ENCODE measurements at places on chromosomes 2 and 18. TPM values are rescaled to one million over a fixed set of nuclear protein-coding genes. Genes with fewer than 3 reads are reported as not detected.
A peak's percentile ranks its signal among the peaks of the same experiment; 100 is the strongest.

Gene STPG4
- 4.4 TPM for total RNA-seq

Gene PECR
- total RNA-seq: 32.0 TPM

Gene ECEL1
- total RNA-seq: not detected

Gene SERPINB2
- not detected for total RNA-seq

DNA sequence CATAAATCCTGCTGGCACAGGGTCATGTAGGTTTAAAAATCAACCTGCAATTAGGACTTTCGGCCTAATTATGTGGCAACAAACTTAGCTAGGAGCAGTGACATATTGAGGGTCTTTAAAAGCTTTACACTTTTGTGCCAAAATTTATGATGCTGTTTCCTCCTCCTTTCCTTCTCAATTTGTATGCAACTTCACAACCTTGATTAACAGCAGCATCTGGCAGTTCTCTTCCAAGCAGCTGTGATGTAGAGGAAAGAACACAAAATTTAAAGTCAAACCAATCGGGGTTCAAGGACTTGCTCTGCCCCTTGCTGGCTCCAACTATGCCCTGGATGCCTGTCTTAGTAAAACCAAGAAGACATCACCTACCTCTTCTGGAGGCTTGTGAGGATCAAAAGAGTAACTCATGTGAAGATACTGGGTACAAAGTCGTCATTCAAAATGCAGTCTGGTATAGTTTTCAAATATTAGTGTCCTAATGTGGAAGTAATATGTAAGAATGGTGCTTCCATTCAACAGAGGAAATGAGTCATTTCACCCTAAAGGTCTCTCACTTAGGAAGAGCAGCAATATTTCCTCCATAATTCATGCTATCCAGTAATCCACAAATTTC, 94.7 kb downstream of the ANKRD44 start:
- peak; percentile 32 for DNase-seq

DNA sequence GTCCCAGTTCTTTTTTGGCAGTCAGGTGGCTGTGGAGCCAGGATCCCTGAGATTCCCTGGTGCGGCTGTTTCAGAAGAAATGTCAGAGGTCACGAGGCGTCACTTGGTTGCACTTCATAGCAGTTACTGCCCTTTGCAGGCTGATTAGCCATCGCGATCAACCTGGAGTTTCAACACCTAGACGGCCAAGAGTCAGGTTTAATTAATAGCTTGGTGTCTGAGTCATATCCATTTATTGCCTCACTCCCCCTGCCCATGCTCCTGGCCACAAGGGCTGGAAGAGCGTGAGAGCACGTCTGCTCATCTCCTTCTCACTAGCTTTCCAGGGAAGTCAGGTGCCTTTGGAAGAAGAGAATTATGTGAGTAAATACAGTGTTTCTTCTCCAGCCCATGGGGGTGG, 552.3 kb downstream of the TSN start:
- no peak for DNase-seq

GRCh38 chr2:67576991-67577390, 179.9 kb downstream of the ETAA1 start:
- DNase-seq: no peak

GRCh38 chr2:2536416-2537056, 205.5 kb upstream of the MYT1L start:
- no peak for DNase-seq

DNA sequence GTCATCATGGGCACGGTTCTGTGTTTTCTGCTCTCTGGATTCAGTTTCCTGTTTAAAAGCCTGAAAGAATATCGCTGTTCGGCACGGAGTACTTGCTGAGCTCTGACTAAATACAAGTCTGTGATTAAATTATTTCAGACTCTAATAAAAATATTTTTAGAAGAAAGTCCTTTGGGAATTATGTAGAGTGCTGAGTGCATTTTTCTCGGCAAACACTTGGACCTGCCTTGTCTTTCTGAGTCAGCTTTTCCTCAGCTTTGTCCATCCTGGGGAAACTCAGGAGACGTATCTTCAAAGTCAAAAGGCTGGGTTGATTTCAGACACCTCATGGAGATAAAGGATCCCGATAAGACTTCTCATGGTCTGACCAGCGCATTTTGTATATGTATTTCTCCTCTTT, 45.9 kb downstream of the IL1R2 start:
- no peak for DNase-seq

DNA sequence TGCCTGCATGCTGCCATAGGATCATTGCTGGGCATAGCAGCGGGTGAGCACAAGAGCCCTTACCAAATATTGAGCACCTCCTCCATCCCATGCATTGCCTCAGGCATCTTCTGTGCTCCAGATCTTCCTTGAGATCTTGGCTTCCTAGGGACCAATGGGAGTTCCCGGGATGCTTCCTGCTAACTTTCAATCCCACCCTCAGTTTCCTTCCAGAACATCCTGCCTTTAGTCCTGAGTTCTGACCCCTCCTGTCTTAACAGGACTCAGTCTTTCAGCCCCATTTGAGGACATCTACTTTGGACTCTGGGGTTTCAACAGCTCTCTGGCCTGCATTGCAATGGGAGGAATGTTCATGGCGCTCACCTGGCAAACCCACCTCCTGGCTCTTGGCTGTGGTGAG, 15.3 kb downstream of the SLC14A1 start:
- no peak for DNase-seq

DNA sequence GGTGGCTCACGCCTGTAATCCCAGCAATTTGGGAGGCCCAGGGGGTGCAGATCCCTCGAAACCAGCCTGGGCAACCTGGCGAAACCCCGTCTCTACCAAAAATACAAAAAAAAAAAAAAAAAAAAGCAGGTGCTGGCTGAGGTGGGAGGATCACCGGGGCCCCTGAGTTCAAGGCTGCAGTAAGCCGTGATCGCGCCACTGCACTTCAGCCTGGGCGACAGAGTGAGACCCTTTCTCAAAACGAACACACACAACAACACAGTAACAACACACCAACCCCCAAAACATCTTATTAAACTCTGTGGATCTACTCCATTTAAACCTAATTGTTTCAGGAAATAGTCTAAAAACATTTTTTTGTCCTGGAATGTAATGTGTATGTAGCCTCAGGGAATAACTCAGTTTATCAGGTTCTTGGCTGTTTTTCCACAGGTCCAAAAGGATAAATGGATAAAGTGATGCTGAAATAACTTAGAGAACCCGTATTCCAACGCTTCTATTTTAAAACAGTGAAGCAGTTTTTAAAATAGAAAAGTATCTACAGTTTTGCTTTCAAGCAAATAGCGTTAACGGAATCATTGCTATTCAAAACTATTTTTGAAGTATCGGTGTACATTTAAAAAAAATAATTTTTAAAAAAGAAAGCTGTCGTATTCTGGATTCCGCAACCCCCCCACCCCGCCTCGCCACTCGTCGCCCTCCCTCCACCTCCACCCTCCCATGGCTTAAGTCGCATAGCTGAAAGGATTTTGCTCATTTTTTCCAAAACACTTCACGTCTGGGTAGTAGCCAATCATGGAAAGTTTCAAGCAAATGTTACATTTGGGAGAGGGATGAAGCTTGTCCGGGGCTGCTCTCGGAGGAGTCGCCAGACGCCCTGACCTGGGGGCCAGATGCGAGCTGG, 895 bp upstream of the GLS start:
- no peak for DNase-seq

DNA sequence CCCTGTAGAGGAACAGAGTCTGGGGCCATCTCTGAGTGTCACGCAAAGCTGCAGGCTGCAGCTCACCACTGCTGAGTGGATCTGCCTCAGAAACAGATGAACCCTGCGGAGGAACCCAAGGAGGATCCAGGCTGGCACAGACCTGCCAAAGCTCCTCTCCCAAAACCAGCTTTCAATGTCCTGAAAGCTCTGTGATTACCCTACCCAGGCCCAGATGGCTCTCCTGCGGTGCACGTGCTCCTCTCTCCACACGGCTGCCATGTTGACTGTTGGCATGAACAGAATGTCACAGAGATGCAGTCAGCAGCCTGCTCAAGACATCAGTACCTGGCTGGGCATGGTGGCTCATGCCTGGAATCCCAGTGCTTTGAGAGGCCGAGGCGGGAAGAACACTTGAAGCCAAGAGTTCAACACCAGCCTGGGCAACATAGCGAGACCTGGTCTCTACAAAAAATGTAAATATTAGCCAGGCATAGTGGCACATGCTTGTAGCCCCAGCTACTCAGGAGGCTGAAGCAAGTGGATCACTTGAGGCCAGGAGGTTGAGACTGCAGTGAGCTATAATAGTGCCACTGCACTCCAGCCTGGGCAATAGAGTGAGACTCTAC, 216.8 kb downstream of the MGAT5 start:
- DNase-seq: no peak

DNA sequence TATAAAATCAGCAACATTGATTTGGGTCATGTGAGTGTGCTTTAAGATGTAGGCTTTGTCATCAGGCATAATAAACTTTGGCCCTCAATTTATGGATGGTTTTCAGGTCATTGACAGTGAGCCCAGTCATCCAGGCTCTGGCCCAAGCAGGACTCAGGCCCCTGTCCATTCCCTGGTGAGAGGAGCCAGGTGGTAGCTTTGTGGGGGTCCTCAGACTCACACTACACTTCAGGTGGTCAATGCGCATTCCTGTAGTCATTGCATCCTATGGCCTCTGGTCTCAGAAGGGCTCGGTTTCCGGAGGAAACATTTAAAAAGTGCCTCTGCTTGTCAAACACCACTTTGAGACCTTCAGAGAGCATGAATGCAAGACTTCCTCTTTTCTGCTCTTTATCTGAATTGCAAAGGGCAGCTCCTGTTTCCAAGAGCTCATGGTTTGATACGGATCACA, 20.2 kb downstream of the LGALSL start:
- DNase-seq: no peak

DNA sequence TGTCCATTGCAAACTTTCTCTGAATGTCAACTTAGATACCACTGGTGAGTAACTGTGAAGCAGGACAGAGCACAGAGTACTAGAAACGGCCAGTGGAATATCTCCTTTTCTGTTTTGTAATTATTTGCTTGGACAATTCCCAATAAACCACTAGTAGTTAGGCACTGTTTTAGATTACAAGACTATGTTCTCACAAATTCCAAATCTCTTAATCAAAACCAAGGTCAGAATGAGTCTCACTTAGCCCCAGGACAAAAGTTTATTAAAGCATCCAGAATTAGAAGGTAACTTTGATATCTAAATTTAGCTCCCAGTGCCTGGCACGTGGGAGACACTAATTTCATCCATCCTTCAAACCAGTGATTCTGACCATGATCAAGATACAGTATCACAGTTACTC, 89.0 kb downstream of the ZNF521 start:
- no peak for DNase-seq

- DNase-seq: peak; percentile 97
Measured at GRCh38 chr2:54572262-54572635, 116.1 kb downstream of the SPTBN1 start.

DNA sequence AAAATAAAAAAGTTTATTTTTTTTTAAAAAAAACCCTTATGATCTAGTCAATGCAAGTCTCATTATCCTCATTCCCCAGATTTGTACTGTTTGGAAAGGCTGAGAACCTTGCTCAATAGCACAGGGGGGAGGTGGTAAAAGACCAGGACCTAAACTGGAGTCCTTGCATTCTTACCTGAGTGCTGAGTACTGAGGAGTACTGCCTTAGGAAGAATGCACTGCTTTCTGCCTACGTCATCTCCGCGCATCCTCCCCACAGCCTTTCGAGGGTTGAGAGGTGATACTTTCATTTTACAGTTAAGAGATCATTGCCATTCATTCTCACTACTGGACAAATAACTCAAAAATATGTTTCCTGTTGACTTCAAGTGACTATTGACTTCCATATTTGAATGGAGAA, 73.8 kb downstream of the MAP3K20 start:
- no peak for DNase-seq

DNA sequence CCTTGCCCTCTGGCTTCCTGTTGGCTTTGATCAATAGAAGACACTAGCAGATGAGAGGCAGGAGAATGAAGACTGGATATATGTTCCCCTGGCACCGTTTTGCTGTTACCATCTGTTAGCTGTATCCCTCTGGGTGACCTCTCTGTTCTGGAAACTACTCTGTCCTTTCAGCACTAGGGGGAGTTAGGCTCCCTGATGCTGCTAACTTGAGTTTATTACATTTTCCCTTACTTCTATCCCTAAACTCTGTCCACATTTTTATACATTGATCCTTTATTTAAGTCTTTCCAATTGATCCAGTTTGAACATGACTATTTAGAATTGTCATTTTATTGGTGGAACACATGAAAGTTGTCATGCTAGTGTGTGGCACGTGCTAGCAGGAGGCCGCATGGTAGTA, 1014.3 kb upstream of the CDH2 start:
- DNase-seq: peak; percentile 23

DNA sequence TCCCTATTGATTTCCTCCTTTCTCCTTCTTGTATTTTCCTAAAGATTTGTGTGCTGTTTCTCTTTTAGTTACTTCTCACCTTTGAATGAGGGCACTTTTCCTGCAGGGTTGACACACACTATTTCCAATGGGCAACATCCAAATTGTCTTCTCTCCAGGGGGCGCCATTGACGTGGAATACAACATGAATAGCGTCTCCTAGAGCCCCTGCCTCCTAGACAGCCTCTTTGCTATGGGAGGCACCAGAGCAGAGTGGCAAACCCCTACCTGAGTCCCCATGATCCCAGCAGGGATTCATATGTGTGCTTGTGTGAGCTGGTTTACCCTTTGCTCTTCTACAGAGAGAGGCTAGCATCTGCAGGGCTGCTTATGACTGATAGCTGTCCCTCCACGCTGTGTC, 61.3 kb upstream of the ITSN2 start:
- DNase-seq: peak; percentile 60

DNA sequence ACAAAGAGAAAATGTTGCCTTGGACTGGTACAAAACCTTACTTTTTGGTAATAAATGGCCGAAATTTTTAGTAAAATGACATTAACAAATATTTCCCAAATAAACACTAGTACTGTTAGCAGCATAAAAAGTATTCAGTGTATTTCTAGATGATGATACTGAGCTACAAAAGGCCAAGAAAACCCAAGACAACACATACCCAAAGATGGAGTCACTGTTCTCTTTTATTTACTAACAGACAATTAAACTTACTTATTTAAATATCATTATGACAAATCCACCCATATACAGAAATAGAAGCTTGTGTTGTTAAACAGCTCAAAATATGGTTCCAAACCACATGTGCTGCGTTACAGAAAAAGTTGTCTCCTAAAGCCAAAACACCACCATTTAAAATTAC, 239.9 kb downstream of the ZEB2 start:
- no peak for DNase-seq

DNA sequence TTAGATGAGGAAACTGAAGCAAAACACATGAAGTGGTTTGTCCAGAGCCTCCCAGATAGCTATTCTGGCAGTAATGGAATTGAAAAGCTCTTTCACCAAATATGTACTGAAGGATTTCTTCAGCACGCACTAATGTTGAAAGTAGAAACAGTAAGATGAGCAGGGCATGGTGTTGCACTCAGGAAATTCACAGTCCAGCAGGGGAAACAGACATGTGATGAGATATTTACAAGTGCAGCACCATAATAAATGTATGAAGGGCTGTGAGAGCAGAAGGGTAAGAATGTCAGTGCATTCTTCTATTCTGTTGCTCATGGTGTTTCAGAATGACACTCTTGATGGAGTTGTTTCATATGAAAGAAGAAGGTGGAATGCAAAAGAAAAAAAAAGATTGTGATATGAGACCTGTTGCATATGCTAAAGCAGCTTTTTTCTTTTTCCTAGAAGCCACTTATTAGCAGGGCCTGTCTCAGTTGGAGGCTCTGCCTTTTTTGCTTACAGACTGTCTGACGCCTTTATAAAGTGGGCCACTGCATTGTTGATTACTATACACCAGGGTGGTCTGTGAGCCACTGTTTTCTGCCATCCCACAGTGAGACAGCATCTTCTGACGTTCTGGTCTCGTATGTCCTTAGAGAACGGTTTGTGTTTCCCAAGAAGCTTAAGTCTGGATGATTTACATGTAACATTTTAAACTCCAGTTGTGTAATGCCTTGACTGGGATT, 516.9 kb downstream of the ARHGAP15 start:
- DNase-seq: no peak

All from A172 (cell line).